ENCODE measurements at places on chromosomes 1 and 21. TPM values are rescaled to one million over a fixed set of nuclear protein-coding genes. Genes with fewer than 3 reads are reported as not detected.

SUSD4 gene
- total RNA-seq = 0.53 TPM

UBXN10 gene
- total RNA-seq = 1.7 TPM

MIA3 gene
- total RNA-seq = 68.4 TPM

ACOT7 gene
- 51.3 TPM for total RNA-seq

TSPAN2 gene
- 7.1 TPM for total RNA-seq

- peak; percentile 39 for DNase-seq
Measured at GRCh38 chr21:45993210-45994085, 11.9 kb downstream of the COL6A1 start.

DNA sequence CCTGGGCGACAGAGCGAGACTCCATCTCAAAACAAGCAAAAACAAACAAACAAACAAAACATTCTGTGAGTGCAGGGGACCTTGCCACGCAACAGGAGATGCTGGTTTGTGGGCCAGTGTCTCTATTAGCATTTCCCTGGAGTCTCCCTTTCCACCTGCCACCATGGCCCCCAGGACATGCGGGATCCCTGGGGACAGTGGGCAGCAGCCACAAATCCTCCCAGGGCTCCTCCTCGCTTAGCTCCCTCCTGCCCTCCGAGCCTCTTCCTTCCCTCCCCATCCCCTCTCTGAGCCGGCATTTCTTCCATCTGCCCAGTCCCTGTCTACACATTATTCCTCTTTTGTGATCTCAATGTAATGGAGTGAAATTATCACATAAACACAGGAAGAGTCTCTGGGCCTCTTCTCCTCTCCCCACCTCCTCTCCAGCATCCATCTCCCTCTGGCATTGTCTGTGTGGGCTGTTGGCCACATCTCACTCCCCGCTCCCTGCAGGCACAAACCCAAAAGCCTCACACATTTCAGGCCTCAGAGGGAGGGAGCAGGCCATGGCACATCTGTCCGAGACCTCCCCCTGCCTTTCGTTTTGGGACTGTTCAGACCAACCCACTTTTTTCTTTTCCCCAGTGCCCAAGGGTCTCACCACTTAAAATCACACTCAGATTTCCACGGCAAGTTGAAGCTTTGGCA lies 144.3 kb downstream of the MIS18A start:
- peak; percentile 41 for DNase-seq

- DNase-seq = peak; percentile 41
Measured at GRCh38 chr1:47477595-47478080, 39.8 kb downstream of the FOXD2 start.

GRCh38 chr1:70504176-70504820 lies 93.2 kb downstream of the CTH start:
- no peak for DNase-seq

DNA sequence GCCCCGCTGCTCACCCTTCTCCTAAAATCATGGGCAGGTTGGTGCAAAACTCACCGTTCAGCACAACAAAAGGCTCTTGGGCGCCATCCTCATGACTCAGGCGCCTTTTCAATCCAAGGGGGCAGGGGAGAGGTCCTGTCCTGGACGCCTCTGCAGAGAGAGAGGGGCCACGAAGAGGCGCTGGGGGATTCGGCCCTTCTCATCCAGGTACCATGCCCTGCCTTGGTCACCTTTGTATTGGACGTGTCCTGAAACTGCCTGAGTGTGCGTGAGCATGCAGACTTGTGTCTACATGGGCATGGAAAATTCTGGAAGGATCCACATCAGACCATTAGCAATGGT lies 53.5 kb downstream of the SLC37A1 start:
- DNase-seq = no peak

DNA sequence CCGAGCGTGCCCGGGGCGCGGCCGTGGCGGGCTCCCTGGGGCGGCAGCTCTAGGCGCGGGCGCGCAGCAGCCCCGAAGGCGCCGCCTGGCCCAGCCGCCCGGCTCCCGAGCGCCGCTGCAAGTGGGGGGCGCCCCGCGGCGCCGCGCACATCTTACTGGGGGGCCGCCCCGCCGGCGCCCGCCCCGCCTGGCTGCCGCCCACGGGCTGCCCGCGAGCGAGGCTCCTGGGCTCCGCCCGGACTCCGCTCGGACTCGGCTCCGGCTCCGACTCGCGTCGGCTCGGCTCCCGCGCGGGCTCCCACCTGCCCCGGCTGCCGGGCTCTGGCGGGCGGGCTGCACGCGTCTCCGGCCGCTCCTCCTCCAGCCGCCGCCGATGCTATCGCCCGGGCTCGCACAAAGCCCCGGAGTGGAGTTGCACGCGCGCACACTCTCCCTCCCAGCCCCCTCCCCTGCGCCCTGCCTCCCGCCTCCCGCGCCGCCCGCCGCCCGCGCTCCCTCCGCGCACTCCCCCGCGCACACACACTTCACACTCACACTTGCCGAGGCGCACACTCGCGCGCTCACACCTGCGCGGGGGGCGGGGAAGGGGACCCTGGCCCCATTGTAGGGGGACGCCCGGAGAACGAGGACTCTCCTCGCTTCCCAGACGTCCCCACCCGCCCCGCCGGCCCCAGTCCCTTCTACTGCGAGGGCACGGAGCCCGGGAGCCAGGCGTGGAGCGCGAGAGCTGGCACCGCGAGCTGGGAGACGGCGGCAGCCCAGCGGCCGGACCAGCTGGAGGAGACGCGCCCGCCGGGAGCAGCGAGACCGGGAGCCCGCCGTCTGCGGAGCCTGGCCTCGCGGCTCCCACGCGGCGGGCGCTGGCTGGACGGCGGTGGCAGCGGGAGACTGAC lies at the start of gene GRIK3:
Gene GRIK3 (minus strand): TSS at position 395 of the 893 bp plus-strand sequence. CDS start 407 bp downstream, outside the sequence.
- peak; percentile 78 for DNase-seq

DNA sequence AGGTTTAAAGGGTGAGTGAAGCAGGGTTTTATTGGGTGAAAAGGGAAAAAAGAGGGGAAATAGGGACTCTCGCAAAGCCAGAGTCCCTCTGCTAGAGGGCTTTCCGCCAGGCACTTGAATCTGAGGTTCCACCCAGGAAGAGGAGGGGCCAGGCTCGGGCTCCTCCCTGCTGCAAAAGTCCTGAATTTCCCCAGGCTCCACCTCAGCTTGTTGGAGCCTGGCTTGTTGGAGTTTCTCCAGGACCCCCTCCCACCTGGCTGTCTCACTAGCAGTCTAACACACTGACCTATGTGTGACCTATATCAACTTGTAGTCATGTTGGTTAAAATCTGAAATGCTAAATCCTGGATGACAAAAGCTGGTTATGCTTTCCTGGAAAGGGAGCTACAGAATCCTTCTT lies 25.5 kb downstream of the GBP2 start:
- no peak for DNase-seq

- peak; percentile 77 for DNase-seq
Measured at GRCh38 chr1:26537951-26538352, 8.4 kb downstream of the RPS6KA1 start.

- DNase-seq = no peak
Measured at GRCh38 chr1:39086865-39087409, 60.8 kb downstream of the NDUFS5 start.

DNA sequence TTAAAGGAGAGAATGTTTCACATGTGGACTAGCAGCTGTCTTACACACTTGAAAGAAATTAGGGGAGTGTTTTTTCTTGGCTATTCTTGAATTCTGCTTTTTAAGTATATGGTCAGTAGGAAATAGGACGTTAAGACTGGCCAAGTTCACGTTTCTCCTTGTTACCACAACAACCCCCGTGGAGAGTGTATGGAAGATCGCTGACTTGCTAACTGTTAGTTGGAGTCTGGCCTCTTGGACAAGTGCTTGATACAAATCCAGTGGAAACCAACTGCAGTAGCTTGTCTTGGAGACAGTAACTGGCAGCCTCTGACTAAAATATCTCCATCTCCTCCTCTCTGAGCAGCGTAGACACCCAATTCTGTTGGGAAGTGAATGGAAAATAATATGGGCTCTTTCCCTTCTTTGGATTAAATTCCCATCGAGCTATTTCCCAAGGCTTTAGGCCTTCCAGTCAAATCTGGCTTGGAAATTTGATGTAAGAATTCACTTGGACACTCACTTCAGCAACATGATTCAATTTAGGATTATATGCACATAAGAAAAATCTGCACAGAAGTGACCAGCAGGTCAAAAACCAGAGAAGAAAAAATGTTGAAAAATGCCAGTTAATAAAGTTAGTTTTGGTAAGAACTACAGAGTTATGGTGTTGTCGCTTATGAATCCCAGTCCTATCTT lies 3.6 kb upstream of the NFIA start:
- DNase-seq = no peak

DNA sequence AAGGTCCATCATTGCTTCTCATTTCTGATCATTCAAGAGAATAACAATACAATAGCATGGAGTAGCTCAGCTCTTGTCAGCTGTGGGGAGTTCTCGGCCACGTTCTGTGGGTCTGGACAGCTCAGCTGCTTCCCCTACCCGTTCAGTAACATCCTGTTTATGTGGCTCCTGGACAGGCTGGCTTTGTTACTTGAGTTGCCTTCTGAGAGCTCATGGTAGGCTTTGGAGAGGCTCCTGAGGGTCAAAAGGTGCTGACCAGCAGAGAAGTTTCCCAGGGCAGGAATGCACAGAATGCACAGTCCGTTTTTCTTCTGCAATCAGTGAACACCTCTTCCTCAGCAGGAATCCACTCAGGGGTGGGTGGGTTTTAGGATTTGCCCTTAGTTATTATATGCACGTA lies 36.0 kb downstream of the KAZN start:
- no peak for DNase-seq

- DNase-seq = peak; percentile 86
Measured at GRCh38 chr21:36698981-36699545, at the start of gene SIM2. TSS of gene SIM2 (plus strand) at chr21:36699115. CDS start at chr21:36699747, 632 bp downstream.

DNA sequence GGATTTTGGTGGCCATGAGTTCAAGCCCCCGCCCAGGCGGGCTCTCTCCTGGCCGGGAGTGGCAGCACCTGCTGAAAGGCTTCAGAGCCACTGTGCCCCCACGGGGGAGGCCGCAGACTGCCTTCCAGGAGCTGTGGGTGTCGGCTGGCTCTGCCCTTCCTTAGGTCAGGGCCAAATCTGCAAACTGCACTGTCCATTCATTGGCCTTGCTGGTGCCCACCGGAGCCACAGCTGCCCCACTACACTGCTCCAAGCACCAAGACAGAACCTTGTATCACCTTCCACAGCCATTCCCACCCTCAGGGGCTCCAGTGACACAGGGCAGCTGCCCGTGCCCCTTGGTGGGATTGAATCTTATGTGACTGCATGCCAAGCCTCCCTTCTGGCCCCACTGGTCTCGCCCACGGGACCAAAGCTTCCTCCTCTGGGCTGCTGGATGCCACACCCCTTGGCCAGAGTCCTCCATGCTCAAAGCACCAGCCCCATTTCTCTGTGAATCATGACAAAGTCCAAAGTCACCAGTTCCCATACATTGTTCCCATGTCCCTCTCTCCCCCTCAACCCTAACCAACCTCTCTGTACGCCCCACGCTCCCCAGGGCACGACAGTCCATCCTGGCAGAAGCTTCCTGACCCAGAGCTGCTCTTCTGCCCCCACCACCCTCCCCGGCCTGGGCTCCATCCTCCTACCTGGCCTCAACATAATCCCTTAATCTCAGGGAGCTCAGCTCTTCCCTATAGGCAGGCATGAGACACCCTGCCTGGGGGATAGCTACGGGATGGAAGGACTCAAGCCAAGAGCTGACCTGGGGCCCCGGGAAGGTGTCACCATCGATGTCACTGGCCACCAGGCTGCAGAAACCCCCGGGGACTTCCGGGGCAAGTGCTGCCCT lies 20.9 kb upstream of the GPR153 start:
- no peak for DNase-seq

Data from endodermal cell (in vitro differentiated cells).